Metanephros (tissue), 2 donors: ENCODE measurements at places on chromosomes 6 and 20. TPM values are rescaled to one million over a fixed set of nuclear protein-coding genes. Genes with fewer than 3 reads are reported as not detected.

The SCUBE3 gene
- 26.9 TPM for total RNA-seq

The SMIM29 gene
- total RNA-seq = 10.0 TPM

The F13A1 gene
- 58.4 TPM for total RNA-seq

The MYH7B gene
- 4.0 TPM for total RNA-seq

The THBS2 gene
- 61.5 TPM for total RNA-seq

The BAG2 gene
- 4.0 TPM for total RNA-seq

The NEURL2 gene
- 14.6 TPM for total RNA-seq

The SIRPB1 gene
- total RNA-seq = 1.8 TPM

The RAD21L1 gene
- total RNA-seq = not detected

The PRL gene
- 0.58 TPM for total RNA-seq

The CYP39A1 gene
- 7.4 TPM for total RNA-seq

The RAB44 gene
- total RNA-seq = 1.5 TPM

The ADGRF4 gene
- 0.18 TPM for total RNA-seq

The TGM3 gene
- 0.70 TPM for total RNA-seq

The HLA-DQA1 gene
- 4.4 TPM for total RNA-seq

The E2F3 gene
- total RNA-seq = 7.7 TPM

The GPR6 gene
- not detected for total RNA-seq

The SLC17A2 gene
- total RNA-seq = 0.58 TPM

The TCP11 gene
- total RNA-seq = 1.5 TPM

The AHI1 gene
- total RNA-seq = 40.1 TPM

The NKX2-2 gene
- total RNA-seq = not detected

The DUSP15 gene
- total RNA-seq = 18.0 TPM

The SLC13A3 gene
- 13.5 TPM for total RNA-seq

The TSHZ2 gene
- total RNA-seq = 21.8 TPM

The CLPSL1 gene
- not detected for total RNA-seq

The HRH3 gene
- total RNA-seq = 0.23 TPM

The ATF6B gene
- total RNA-seq = 49.8 TPM

The COL20A1 gene
- total RNA-seq = 0.70 TPM
